Stomach (tissue), 19 donors: ENCODE measurements at places on chromosomes 3 and 15. TPM values are rescaled to one million over a fixed set of nuclear protein-coding genes. Genes with fewer than 3 reads are reported as not detected.
A peak's percentile ranks its signal among the peaks of the same experiment; 100 is the strongest.

GOLGA6L7 gene
- total RNA-seq: not detected

DNA sequence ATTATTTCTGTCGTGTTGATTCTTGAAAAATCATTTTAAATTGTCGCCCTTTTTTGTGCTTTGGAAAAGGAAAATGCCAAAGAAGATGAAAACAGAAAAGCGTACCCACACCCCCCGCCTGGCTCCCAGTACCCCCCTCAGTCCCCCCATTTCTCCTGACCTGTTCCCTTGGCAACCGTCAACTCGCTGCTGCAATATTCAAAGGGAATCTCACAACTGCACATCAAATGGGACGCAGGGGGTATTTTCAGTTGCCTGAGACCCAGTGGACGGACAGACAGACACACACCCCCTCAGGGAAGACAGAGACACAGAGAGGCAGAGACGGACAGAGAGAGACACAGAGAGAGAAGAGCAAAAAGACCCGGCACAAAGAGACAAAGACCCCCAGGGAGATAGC is 83.5 kb upstream of the PRR20G start:
- no peaks in the 10 kb centered on the region for H3K4me1 ChIP-seq
- no peaks in the 10 kb centered on the region for H3K36me3 ChIP-seq
- peaks cover 3% of the 10 kb centered on the region for H3K27me3 ChIP-seq
- no peak overlapping the region for H3K27ac ChIP-seq
- H3K4me3 ChIP-seq: no peak overlapping the region
- no peak for DNase-seq

SEMA3F gene
- total RNA-seq: 33.0 TPM

DNA sequence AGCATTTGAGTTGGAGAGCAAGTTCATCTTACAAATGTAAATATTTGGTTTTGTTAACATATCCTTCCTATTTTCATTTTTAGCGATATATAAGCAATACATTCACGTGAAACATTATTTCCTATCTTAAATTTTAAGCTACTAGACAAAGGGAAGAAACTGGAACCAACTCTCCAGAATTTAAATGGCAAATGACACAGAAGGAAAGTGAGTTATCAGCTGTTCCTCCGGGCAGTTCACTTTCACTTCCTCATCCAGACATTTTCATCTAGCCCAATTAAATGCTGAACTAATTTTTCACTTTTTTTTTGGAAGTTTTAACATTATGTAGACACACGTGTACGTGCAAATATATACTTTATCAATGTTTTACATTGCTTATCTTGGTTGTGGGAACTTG is 58.7 kb downstream of the MORC1 start:
- H3K4me1 ChIP-seq: no peaks in the 10 kb centered on the region
- DNase-seq: no peak
- H3K36me3 ChIP-seq: no peaks in the 10 kb centered on the region
- H3K27me3 ChIP-seq: no peaks in the 10 kb centered on the region
- no peak overlapping the region for H3K27ac ChIP-seq
- H3K4me3 ChIP-seq: no peak overlapping the region

DNA sequence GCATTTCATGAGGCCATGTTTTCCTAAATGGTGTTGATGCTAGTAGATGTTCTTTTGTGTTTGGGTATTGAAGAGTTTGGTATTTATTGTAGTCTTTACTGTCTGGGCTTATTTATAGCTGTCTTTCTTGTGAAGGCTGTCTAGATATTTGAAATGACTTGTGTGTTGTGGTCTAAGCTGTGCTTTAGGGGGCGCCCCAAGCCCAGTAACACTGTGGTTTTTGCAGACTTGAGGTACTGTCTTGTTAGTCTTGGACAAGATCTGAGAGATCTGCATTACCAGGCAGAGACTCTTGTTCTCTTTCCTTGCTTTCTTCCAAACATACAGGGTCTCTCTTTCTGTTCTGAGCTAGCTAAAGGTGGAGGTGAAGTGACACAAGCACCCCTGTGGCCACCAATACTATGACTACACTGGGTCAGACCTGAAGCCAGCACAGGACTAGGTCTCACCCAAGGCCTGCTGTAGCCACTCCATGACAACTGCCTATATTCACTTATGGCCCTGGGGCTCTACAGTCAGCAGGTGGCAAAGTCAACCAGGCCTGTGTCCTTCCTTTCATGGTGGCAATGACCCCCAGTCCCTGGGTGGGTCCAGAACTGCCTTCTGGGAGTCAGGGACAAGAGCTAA is 152.1 kb upstream of the TBC1D5 start:
- H3K27me3 ChIP-seq: no peaks in the 10 kb centered on the region
- no peaks in the 10 kb centered on the region for H3K36me3 ChIP-seq
- no peak overlapping the region for H3K4me3 ChIP-seq

DNA sequence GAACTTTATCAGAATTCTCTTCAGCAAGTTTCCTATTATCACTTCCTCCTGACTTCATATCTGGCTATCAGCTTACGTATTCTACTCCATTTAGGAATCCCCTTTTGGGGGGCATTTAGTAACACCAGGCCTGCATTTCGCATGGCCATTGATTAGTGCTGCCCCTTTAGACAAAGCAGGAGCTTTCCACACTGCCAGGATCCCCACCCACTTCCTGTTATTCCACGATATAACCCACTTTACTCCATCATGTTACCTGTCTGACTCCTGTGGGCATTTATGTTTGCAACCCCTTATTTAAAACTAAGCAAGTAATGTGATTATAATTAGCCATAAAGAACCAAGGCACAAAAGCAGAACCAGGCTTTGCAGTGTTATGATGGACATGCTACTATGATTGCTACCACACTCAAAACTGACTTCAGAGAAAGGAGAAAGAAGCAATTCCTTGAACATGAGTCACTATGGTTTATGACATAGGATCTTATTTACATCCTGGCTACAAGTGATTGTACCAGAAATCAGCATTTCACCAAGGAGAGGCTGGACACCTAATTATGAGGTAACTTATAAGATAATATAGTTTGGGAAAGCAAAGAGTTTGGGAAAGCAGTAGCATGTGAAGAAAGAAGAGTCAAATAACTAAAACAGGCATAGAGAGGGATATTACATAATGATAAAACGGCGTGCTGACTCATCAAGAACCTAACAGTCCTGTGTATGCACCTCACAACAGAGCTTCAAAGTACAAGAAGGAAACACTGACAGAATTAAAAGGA is 96.3 kb downstream of the IGSF11 start:
- no peaks in the 10 kb centered on the region for H3K4me1 ChIP-seq
- H3K27ac ChIP-seq: no peak overlapping the region
- H3K4me3 ChIP-seq: no peak overlapping the region
- DNase-seq: no peak

DNA sequence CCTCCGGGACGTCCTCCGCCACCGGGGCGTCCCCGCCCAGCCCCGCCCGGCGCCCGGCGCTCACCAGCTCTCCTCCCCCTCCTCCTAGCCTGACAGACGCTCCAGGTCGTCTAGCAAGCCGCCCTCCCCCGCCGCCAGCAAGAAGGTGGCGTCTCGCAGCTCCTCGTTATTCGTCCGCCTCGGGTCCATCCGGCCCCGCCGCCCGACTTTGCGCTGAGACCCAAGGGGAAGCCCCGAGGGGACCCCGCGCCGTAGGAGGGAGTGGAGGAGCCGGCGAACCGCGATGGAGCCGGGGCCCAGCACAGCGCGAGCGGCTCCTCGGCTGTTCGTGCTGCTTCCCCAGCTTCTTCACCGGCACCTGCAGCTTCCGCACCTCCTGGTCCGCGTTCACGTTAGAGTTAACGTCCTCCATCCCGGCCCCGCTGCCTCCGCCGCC is 26.3 kb upstream of the MTHFS start:
- peak overlapping the region; percentile 74 for H3K4me3 ChIP-seq
- H3K27me3 ChIP-seq: no peaks in the 10 kb centered on the region
- DNase-seq: peak; percentile 63
- H3K4me1 ChIP-seq: peaks cover 14% of the 10 kb centered on the region
- peak overlapping the region; percentile 97 for H3K27ac ChIP-seq

DNA sequence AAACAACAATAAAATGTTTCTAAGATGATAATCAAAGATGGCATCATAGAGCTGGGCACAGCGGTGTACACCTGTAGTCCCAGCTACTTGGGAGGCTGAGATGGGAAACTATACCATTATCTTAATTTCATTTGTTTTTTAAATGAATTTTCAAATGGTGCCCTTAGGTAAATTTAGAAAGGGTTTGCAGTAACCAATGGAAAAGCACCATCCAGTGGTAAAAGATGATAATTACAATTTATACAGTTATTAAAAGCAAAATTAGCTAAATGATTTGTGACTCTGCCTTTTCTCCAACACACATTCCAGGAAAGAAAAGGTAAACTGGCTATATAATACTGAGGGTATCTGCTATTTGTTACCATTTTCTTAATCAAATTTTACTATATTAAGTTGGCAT is 14.4 kb upstream of the ANKRD28 start:
- no peaks in the 10 kb centered on the region for H3K27me3 ChIP-seq
- DNase-seq: peak; percentile 37
- H3K27ac ChIP-seq: no peak overlapping the region
- H3K36me3 ChIP-seq: no peaks in the 10 kb centered on the region

- H3K36me3 ChIP-seq: no peaks in the 10 kb centered on the region
- H3K4me1 ChIP-seq: no peaks in the 10 kb centered on the region
Measured at GRCh38 chr3:119257654-119258410, 17.2 kb upstream of the B4GALT4 start.

GRCh38 chr3:5505997-5506396 is 318.5 kb downstream of the EDEM1 start:
- no peak overlapping the region for H3K27ac ChIP-seq
- no peaks in the 10 kb centered on the region for H3K4me1 ChIP-seq
- H3K27me3 ChIP-seq: no peaks in the 10 kb centered on the region
- DNase-seq: no peak

GRCh38 chr15:96576596-96576995 is 246.1 kb downstream of the NR2F2 start:
- H3K4me3 ChIP-seq: no peak overlapping the region
- H3K27me3 ChIP-seq: no peaks in the 10 kb centered on the region
- H3K27ac ChIP-seq: no peak overlapping the region
- no peak for DNase-seq
- no peaks in the 10 kb centered on the region for H3K36me3 ChIP-seq

GRCh38 chr3:19147905-19148767 is at the start of gene KCNH8:
TSS of gene KCNH8 (plus strand) at chr3:19148510. CDS start at chr3:19148720, 210 bp downstream.
- H3K27ac ChIP-seq: peak within 1 kb of the TSS; percentile 77
- no peaks in the 10 kb centered on the region for H3K36me3 ChIP-seq
- DNase-seq: peak; percentile 81

TM6SF1 gene
- total RNA-seq: not detected

PTPN23 gene
- total RNA-seq: 26.3 TPM

RPUSD2 gene
- total RNA-seq: 7.0 TPM

GRCh38 chr15:75230016-75230343 is 28.2 kb upstream of the GOLGA6C start:
- peaks cover 8% of the 10 kb centered on the region for H3K27me3 ChIP-seq
- DNase-seq: no peak
- H3K27ac ChIP-seq: no peak overlapping the region
- no peaks in the 10 kb centered on the region for H3K4me1 ChIP-seq
- no peak overlapping the region for H3K4me3 ChIP-seq
- no peaks in the 10 kb centered on the region for H3K36me3 ChIP-seq
